BJ (cell line): ENCODE measurements at places on chromosomes 5 and 9.

DNA sequence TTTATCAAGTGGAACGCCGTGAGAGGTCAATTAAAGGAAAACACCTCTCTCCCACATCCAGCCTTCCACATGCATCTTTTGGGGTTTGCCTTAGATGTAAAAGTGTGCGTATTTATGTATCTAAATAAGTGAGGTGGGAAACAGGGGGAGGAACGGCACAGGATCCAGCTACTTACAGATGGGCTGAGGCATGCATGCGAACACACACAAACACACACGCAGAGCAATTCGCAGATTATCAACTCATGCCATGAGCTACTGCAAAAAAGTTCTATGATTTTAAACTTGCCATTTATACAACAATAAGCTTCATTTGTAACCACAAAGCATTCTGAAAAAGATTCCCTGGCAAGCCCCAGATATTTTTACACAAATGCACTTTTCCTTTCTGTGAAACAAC is 242.1 kb downstream of the BNC2 start:
- no peak for DNase-seq

GRCh38 chr5:31469886-31470285 is 62.0 kb downstream of the DROSHA start:
- DNase-seq = no peak

GRCh38 chr9:119453490-119453911 is 84.3 kb upstream of the BRINP1 start:
- peak; percentile 66 for DNase-seq

GRCh38 chr9:83284746-83285145 is 221.8 kb upstream of the RASEF start:
- DNase-seq = no peak

DNA sequence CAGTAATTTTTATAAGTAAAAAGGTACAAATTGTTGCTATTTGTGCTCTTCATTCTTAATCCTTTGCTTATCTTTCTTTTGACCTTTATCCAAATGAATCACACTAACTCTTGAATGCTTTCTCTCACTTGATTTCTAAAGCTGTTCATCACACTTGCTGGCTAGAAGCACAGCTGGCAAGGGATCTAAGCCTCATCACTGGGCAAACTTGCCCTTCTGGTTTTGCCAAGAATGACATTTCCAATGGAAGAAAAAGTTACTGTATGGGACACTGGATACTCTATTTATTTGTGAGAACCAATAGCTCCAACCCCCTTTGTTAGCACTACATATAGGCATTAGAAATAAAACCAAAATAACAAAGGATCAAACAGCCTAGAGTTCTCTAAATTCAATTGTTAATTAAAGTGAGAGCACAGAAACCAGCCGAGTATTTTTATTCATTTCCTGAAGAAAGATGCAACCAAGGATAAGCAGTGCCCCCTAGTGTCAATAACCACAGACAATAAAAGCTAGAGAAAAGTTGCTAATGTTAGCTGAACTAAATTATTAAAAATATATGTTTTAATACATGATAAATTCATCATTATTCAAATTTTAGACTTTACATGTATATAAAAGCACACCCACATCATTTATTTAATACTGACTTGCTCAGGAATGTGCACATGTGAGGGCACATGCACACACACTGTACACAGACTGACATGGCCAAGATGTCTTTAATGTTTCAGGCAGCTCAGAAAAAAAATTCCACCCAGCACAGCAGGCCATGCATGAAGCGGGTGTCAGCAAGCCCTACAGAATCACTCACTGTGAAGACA is 59.8 kb upstream of the POU5F2 start:
- no peak for DNase-seq

GRCh38 chr5:150358261-150359095 is 981 bp downstream of the TCOF1 start:
- no peak for DNase-seq

- DNase-seq = no peak
Measured at GRCh38 chr9:21153336-21154017, 11.8 kb upstream of the IFNW1 start.

- no peak for DNase-seq
Measured at GRCh38 chr9:350384-350783, 135.7 kb downstream of the DOCK8 start.

GRCh38 chr9:137404961-137405567 is 17.9 kb downstream of the EXD3 start:
- no peak for DNase-seq

- DNase-seq = no peak
Measured at GRCh38 chr9:19903076-19903475, 114.2 kb upstream of the SLC24A2 start.

- DNase-seq = no peak
Measured at GRCh38 chr5:61306531-61307131, 25.4 kb upstream of the ZSWIM6 start.

GRCh38 chr5:169196059-169196458 is 104.9 kb downstream of the SLIT3 start:
- DNase-seq = no peak

DNA sequence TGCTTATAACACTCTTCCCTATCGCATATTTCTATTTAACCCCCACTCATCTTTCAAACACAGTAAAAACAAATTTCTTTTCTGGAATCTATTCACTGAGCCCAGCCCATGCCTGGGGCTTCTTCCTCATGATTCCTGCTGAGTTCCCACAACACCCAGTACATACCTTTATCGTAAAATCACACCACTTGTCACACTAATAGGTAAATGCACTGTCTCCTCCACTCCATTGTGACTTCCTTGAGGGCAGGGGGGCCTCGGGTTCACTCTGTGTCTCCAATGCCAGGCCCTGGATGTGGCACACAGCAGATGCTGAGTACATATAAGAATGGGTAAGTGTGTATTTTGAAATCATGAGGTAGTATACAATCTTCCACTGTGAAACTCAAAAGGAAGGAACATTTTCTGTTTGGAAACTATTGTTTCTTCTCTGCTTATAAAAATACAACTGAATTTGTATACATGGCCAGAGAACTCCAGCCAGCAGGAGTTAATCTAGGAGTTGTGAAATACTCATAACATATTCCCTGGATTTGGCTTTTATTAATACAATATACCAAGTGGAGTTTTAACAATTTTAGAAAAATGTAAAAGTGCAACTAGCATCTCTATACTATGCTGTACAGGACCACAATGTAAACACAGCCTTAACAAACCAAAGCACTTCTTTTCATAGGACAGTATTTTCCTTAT is 7.2 kb downstream of the PLK2 start:
- DNase-seq = no peak

DNA sequence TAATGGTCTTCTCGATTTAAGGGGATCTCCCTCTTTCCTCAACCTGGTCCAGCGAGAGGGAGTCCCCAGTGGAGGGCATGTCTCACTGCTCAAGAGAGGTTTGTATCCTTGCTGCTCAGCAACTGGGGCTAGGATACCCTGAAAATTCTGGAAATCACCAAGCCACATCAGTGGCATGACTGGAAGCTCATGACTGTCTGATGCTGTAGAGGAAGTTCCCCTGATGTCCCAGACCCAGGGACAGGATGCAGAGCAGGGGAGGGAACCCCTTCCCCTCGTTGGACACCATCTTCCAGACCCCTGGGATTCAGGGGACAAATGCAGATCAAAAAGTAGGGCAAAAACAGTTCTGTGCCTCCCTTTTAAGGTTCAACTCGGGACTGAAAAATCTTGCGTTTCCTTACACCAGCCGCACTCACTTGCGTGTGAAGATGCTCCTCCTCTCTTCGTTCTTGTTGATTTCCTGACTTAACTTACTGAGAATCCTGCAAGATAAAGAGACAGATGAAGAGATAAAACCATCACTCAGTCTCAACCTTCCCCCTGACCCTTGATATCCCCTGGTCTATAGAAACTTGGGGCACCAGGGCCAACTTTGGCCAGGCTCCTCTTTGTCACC is 22.1 kb downstream of the LCP2 start:
- no peak for DNase-seq

- no peak for DNase-seq
Measured at GRCh38 chr9:103804077-103804735, 289.9 kb upstream of the SMC2 start.

DNA sequence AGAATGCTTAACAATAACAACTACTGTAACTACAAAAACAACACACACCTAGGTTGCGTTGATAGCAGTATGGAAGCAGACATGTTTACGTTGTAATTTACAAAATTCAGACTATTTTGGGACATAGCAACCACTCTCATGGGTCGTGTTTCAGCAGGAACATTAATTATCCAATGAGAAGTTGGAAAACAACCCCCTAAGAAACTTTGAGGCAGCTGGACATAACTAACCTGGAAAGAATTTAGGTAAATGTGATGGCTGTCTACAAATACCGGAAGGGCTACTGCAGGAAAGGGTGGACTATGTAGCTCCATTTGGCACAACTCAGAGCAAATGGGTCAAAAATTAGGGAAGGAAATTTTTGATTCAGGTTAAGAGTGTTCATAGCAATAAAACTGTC is 409.3 kb downstream of the ADGRV1 start:
- DNase-seq = no peak

DNA sequence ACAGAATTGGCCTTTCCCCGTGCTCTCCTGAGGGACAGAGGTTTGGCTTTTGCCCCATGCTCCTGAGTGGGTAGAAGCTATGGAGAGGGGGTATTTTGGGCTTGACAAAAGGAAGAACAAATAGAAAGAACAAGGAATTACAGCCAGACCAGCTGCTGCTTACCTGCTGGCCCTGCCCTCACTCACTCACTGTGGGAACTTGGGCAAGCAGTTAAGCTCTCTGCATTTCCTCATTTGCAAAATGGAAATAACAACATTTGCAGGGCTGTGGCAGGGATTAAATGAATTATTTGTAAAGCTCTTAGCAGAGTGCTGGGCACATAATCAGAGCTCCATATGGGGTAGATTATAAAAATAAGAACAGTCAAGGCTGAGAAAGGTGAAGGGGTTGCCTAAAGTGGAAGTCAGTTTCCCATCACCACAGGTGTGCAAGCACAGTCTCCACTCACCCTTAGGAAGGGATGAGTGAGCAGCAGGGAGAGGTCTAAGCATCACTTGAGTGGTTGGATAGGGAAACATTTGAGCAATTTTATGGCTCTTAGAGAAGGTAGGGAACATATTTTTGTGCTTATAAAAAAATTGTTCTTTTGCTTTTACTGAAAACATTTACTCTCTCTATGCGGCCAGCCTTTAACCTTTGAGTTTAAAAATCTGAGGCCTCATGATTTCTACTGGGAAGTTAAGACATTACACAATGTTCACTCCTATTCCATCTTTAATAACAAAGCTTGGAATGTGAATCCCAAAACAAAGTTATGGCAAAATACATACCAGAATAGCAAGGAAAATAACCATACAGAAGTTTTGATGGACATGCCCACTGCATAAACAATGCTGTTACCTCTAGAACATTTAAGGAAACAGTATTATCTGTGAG is 42.8 kb upstream of the LHFPL2 start:
- no peak for DNase-seq

DNA sequence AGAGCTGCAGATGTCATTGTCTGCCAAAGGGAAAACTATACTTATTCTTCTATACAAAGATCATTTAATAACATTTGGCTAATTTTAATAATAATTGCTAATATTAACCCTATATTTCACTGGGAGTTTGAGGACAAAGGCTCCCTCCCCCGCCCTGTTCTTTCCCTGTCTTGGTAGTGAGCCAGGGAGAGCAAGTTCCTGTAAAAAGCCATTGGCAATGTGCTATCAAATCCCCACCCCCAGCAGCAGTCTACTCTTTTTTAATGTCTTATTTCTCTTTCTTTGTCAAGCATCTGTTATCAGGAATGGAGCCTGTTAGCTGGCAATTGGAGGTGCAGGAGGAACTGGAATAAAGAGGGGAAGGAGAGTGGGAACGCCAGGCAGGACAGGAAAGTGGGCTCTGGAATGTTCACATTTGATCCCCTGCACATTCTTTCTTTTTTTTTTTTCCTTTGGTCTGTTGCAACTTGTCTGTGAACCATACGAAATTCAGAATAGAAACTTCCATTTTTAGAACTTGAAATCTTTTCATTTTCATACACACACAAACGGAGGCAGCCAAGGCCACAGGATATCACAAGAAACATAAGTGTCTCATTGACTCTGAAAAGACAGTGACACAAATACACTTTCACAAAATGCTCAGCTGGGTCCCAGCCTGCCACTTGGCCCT is 664.8 kb upstream of the ZNF608 start:
- no peak for DNase-seq

- DNase-seq = no peak
Measured at GRCh38 chr9:126317513-126317912, 9.1 kb upstream of the MVB12B start.

DNA sequence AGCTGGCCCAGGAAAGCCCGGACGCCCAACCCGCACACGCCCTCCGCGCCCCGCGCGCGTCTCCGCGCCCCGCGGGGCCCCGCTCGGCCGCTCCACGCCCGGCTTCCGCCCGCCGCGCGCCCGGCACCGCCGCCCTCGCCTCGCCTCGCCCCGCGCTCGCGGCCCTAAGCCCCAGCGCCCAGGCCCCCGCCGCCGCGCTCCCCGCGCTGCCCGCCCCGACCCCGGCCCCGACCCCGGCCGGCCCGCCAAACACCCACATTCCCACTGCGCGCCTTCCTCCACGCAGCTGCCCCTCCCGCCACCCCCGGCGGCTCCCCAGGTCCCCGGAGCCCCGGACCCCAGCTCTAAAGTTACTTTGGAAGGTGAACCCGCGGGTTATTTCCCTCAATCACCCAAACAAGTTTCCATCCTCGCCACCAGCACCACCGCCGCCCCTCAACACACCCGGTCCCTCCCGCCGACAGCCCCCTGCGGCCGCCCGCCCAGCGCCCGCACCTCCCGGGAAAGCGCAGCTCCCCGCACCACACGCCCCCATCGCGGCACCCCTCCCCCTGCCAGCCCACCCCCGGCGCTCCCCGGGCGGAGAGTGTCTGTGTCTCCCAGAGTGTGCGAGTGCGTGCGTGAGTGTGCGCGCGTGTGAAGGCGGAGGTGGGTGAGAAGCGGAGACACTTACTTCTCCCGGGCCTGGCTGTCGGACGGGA is 439 bp downstream of the SSBP2 start:
- DNase-seq = no peak

DNA sequence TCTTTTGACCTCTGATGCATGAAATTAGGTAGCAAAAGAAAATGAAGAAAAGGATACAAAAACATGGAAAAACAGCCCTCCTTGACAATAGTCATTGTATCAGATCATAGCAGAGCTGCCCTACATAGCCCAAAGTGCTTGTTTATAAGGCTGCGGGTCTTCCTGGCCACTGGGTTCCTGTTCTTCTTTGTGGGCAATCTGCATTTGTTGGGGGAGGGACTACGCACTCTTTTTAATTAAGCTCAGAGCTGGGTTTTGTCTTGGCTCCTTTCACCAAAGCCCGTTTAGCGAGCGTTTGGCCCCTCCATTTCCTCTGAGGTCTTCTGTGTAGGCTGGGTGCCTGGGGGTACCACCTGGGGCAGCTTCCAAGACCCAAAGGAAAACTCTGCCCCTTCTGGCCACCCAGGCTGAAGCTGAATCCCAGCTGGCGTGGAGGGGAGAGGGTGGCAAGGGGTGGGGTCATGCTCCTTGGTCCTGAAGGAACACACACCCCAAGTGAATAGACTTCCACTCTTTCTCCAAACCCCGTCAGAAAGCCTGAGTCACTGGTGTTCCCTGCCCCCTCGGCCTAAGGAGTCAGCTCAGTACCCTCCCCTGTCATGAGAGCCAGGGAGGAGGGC is 6.5 kb upstream of the PAX5 start:
- DNase-seq = no peak
